NCI-H1436 treated with DMSO at 0.1 percent for 48 hours (cell line): ENCODE measurements at places on chromosomes 5 and 9.

DNA sequence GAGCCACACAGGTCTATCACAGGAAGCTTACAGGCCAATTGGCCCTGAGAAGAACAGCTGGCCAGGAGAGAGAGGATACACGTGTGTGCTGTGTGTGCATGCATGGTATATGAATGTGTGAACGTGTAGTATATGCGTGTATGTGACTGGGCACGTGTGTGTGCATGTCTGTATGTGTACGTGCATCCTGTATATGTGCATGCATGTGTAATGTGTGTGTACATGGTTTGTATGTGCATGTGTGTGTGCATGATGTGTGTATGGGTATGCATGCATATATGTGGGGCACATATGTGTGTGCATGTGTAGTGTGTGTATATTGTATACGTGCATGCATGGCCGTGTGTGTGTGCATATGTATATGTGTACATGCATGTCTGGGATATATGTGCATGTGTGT lies 57.0 kb upstream of the FCN2 start:
- no peak for DNase-seq

- DNase-seq, result no peak
These were observed 341.1 kb upstream of the RGMB start for GRCh38 chr5:98432378-98432777.

DNA sequence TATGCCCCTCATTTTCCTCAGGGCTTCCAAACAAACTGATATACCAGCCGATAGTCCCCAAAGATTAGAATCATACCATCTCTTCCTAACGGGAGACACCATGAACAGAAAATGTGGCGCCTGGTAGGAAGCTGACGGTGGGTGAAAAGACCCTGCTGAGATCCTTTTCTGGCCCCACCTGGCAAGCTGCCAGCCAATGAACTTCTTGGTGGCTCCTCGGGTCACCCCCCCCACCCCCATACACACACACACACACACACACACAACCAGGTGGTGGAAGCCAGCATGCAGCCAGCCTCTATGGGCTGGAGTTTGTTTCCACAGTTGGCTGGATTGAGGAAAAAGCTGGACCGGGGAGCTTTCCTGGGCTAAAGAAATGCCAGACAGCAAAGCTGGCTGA lies 4.8 kb upstream of the CCIN start:
- DNase-seq, result no peak

- DNase-seq, result no peak
These were observed 84.4 kb downstream of the TLE4 start for GRCh38 chr9:79656169-79656568.

DNA sequence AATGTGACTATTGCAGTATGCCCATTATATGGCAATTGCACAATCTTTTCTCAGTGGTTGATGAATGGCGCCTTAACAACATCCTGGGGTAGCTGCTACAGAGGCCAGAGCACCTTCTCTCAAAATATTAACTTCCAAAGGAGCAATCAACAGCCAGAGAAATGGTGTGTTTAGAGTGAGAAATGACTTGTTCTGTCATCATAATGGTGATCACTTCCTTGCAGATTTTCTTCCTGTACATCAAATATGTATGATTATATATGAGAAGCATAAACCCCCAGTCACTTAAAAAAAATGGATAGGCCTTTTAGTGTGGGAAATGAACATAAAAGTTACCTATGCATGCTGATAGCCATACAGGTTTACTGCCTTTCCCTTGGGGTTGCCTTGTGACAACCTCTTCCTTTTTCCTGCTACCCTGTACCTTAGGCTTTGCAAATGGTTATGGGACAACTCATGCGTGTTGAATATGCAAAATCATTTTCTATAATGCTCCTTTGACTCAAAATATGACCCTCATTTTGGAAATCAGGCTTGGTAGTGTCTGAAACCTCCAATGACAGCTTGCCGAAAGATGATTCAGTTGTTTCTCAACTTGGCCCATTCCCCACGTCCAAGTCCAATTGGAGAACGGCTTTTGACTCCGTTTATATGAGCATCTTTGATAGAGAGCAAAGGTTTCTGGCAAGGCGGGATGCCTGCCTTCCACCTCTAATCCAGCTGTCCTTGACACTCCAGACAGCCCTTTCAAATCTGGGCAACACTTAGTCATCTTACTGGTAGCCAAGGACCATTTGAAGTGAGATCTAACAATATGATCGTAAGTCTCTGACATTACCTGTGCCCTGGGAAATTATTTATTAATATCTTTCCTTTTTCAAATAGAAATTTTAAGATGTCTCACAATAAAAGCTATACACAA lies 69.3 kb downstream of the SLC1A1 start:
- DNase-seq, result no peak
